ENCODE measurements at places on chromosomes 3 and 15. TPM values are rescaled to one million over a fixed set of nuclear protein-coding genes. Genes with fewer than 3 reads are reported as not detected.

Gene NR2E3
- total RNA-seq, result not detected

Gene LRRN1
- 10.4 TPM for total RNA-seq

Gene SKOR1
- 1.3 TPM for total RNA-seq

Gene RLBP1
- not detected for total RNA-seq

Gene TMEM212
- total RNA-seq, result not detected

Gene LNP1
- 3.4 TPM for total RNA-seq

Gene SAMMSON
- 3.4 TPM for total RNA-seq

Gene MUC4
- 0.31 TPM for total RNA-seq

Gene GCSAM
- total RNA-seq, result 0.22 TPM

Gene ARHGAP31
- total RNA-seq, result 85.6 TPM

Gene ARPIN
- 30.1 TPM for total RNA-seq

Gene NANOGP8
- 0.98 TPM for total RNA-seq

Gene CERS3
- total RNA-seq, result 0.36 TPM

Gene AHSG
- not detected for total RNA-seq

Gene GP9
- total RNA-seq, result 0.53 TPM

Gene UBP1
- 46.3 TPM for total RNA-seq

Gene ALG1L2
- total RNA-seq, result 1.1 TPM

Gene TMEM207
- total RNA-seq, result not detected

Gene SMAD6
- total RNA-seq, result 62.4 TPM

Gene THAP10
- total RNA-seq, result 3.4 TPM

Data from sciatic nerve (tissue), 2 donors.